ENCODE measurements at places on chromosomes 7 and 10.

DNA sequence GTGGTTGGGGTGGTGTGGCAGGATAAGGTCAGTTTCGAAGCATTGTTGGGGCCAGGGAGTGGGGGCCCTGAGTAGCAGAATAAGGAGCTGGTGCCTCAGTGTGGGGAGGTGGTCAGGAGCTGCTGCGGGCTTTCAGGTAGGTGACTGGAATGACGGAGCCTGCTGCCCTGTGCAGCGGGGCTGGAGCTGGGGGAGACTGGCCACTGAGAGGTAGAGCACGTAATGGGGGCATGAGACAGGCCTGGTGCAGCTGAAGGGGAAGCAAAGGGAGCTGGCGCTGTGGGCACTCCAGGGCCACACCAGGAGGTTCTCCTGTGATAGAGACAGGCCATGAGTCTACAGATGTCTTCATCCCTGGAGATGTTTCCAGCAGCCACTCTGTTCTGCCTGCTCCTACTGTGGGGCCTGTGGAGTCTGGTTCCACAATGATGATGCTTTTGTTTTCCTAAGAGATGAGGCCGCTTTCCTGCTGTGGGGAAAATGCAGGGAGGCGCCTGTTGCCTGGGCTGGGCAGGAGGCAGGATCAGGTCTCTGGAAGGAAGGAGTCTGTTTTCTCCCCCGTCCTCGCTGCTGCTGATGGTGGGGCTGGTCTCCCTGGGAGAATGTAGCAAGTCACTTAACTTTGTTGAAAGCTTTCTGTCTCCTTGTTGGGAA is 31.1 kb downstream of the NUB1 start:
- no peak for DNase-seq

- DNase-seq, result no peak
Observed at GRCh38 chr7:125338110-125338509, 408.5 kb upstream of the POT1 start.

GRCh38 chr7:18225067-18225466 is 197.4 kb upstream of the PRPS1L1 start:
- DNase-seq, result no peak

GRCh38 chr7:555551-556160 is 36.0 kb upstream of the PDGFA start:
- DNase-seq, result no peak

- no peak for DNase-seq
Observed at GRCh38 chr10:71378336-71379117, 18.2 kb upstream of the CDH23 start.

- DNase-seq, result no peak
Observed at GRCh38 chr10:11018855-11019631, 1.4 kb downstream of the CELF2 start.

DNA sequence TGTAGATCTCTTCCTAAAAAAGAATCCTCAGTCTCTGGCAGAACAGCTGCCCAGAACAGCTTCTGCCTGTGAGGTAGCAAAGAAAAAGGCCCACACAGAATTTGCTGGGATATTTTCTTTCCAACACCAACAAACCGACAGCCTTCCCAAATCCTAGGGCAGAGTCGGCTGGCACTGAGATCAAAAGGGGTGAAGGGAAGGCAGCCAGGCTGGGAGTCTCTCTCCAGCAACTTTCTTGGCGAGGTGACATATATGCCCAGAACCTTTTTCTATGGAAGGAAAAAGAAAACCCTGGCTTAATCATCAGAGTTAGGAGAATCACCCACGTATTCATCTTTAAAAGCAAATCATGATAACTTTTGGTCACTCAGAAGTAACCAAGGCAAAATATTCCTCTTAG is 279.6 kb downstream of the DNAJB6 start:
- no peak for DNase-seq

DNA sequence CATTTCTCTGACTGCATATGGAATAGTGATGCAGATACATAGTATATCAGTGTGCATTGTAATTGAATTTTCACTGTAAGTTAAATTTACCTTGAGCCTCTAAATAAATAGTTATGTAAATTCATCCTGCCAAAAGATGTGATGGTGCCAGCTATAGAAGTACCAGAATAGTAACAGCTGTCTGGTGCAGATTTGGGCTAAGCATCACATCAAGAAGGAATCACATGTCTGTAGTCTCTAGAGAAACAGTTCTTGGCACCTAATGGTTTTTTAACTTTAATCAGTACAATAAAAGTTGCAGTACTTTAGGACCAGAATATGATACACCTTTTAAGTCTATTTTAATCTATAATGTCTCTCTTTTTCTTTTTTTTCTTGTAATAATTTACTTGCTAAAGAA is 17.4 kb downstream of the PLEKHA1 start:
- DNase-seq, result no peak

- no peak for DNase-seq
Observed at GRCh38 chr7:95781961-95782586, 9.7 kb downstream of the DYNC1I1 start.

DNA sequence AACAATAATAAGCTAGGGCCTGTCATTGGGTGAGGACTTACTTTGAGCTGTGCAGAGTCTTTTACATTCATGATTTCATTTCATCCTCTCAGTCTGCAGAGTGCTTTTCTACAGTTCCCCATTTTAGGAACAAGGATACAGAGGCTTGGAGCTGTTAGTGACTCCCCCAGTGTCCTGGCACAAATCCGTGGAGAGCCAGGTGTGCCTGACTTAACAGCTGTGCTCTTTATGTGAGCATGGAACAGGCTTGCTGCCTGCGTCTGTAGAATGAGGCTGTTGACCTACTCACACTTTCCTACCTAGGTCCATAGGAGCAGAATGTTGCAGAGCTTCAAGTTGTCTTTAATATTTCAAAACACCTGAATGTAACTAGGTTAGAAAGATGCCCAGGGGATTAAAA is 50.4 kb upstream of the BTBD16 start:
- DNase-seq, result no peak

DNA sequence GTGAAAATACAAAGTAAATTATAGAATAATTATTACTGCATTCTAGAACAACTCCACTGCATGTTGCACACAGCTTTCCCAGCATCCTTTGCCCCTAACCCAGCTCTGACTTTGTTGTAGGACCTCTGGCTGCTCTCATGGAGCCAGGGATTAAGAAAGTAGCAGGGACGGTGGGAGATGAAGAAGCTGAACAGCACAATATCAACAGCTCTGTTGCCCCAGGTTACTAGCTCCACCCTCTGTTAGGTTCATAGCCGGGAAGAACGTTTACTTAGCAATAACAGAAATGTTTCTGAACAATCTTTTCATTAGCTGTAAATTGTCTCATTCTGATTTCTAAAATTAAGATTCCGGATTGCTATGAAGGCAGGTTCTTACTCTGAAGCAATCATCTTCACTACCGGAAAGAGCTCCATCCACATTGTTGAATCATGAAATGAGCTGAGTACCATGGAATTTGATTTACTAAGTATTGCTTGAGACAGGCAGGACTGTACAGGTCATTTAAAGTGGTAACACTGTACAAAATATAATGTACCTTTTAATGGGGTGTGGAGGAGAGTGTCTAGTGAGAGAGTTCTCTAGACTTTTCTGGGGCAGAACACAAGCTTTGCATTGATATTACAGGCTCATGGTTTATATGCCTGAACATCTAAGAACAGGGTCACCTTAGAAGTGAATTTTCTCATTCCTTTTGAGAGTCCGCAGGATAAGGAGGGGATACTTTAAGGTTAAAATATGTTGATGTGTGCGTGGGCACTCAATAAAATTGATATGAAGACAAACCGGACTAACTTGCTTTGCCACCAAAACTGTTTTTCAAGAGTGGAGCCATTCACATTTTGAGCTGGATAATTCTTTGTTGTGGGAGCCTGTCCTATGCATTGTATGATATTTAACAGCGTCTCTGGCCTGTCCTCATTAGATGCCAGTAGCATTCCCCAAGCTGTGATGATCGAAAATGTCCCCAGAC is 20.8 kb upstream of the RAB18 start:
- DNase-seq, result no peak

DNA sequence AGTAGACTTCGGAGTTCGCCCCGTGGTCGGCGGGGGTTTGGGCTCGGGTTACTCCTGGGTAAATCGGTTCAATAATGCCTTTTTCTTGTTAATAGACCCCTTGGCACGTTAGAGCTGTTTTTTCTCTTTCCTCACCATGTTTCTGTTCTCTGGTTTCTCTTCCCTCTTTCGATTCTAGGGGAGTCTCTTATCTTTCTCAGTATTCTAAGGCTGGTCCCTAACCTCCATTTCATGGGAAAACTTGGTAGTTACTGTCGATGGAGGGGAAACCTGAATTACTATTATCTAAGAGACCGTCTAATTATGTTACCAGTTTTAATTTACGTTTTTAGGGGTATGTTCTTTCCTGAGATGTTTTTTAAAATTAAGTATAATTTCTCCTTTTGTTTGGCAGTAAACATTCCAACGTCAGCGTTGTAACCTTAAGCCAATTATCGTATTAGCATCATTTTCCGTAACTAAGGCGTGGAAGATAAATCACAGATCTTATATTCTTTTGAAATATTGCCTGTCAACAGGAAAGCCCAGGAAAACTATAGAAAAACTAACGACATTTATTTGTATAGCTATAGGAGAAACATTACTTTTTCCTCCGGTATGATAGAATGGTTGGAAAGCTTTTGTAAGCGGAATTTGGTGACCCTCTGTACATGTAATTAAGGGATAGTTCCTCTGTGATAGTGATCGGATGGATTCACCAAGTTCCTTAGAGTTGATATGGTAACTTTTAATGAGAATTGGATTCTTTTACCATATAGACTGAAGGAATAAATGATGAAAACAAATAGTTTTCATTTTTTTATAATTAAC is 847 bp downstream of the BTAF1 start:
- DNase-seq, result no peak

GRCh38 chr10:60040014-60040662 is 133.8 kb upstream of the CCDC6 start:
- no peak for DNase-seq

GRCh38 chr7:154347700-154348266 is 295.6 kb downstream of the DPP6 start:
- no peak for DNase-seq

DNA sequence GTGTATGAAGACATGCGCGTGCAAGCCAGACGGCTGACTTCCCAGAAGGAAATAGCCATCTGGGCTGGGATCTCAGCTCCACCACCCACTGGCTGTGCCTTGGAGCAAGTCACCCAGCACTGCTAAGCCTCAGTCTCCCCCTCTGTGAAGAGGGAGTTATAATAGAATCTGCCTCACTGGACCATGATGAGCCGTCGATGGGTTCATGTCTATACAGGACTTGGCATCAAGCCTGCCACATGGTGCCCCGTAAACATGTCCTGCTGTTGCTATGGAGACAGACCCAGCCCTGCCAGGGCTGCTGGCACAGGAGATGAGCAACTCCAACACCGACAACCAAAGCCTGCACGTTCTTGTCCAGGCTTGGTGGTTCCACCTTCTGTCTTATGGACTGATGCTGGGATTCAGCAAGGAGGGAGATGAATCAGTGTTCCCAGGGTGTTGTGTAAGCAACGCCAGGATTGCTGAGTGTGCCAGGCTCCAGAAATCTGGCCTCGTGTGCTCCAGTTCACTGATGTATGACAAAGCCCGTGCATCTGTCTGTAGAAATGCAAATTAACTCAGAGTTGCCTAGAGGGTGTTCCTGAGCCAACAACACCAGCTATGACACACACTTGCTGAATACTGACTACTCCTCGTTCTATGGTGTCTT is 5.6 kb downstream of the GPR15LG start:
- DNase-seq, result no peak

DNA sequence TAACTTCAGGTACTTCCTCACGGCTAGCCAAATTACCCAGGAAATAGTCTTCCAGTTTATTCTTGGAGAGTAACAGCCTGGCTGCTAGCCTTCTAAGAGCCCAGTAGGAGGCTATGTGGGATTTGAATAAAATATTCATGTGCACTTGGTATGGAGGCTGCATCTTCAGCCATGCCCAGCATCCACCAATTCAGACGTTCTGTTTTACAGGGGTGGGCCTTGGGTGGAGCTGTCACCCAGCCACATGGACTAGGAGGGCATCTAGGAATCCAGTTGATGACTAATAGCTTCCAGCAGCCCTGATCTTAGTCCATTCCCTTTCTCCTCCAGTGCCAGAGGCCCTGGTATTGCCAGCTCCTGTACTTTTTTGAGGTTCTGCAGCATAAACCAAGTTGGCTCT is 66.3 kb upstream of the ZRANB1 start:
- DNase-seq, result no peak

DNA sequence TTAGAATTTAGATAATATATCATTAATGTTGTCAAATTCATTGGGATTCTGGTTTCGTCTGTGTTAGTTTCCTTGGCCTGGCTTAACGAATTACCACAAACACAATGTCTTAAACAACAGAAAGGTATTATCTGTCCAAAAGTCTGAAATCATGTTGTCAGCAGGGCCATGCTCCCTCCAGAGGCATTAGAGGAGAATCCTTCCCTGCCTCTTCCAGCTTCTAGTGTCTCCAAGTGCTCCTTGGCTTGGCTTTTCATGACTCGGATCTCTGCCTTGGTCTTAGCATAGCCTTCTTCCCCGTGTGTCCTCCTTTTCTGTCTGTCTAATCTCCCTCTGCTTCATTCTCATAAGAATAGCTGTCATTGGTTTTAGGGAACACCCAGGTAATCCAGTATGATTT is 482.5 kb downstream of the SEMA3D start:
- DNase-seq, result no peak

DNA sequence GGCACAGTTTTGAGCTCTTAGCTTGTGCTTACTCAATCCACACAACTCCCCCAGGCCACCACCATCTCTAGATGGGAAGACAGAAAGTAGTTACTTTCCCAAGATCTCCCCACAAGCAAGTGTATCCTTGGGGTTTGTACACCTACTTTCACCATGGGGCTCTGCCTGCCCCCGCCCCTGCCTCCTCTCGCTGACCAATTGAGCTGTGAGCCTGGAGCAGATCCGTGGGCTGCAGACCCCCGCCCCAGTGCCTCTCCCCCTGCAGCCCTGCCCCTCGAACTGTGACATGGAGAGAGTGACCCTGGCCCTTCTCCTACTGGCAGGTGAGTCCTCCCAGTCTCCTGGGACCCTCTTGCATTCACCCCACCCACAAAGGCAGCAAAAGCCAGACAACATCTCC is 2.0 kb downstream of the FXYD4 start:
- no peak for DNase-seq

DNA sequence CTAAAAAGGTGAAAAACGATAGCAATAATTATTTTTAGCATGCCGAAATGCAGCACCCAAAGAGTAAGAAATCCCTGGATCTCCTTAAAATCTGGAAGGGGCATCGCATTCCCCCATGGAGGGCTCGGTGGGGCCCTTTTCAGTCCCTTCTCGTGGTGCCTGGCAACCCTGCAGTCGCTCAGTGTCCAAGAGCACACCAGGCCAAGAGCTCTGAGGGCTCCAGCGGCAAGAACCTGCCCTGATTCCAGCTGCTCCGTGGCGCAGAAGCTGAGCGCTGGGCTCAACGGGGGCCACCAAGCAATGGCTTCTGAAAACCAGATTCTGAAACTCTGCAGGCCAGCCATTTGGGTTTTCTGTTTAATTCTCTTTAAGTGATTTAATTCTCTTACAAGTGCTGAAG is 131.2 kb downstream of the PRKAG2 start:
- DNase-seq, result no peak

DNA sequence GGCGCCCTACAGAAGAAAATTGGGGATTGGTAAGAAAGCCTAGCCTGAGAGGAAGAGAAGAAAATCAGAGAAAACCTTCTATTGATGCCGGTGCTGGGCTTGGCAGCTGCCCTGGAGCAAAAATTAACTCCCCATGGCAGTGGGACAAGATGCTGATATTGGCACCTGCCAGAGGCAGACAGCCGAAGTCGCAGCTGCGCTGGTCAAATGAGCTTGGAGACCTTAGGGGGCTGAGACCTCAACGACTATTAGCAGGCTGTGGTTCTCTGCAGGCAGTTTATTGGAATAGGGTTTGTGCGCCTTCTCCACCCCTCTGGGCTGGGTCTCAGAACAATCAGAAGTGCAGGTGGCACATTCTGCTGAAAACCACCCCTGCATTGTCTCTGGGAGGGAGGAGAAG is 213.7 kb downstream of the GFRA1 start:
- no peak for DNase-seq

GRCh38 chr7:116356979-116357378 is 142.6 kb upstream of the CAV2 start:
- no peak for DNase-seq
